Activated T-helper 9 cell treated with anti-CD3 and anti-CD28 coated beads, Interleukin-2, amount 50 U/mL, for 16 hours (primary cell): ENCODE measurements at places on chromosomes 1 and 21.

DNA sequence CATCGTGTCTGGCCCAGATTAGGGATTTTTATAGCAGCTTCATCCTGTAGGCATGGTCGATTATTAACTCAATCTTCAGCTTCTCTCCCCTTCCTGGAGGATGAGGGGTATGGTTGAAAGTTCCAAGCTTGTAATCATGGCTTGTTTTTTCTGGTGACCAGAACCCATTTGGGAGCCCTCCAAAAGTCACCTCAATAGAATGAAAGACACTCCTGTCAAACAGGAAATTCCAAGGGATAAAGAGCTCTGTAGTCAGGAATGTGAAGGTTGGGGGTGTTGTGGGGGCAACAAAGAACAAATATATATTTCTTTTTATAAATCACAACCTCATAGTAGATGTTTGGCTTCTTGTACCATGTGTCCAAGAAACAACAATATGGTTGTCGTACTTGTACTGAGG is 212.7 kb upstream of the ESRRG start:
- no peak for DNase-seq

DNA sequence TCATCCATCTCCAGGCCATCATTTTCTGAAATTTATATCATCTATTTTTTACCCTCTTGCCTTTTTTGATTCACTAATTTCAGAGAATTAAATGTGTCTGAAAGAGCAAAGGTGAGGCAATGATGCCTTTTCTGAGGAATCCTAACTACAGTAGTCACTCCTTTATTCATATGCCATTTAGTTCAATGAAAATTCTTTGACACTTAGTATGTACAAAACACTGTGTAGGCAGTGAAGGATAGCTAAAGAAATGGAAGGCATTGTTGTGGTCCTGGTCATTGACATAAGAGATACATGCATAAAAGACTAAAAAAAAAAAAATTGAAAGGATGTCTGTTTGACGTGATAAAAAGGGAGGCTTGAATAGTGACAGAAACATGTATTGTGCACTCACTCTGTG is 171.9 kb upstream of the BEND5 start:
- no peak for DNase-seq

GRCh38 chr1:12447849-12448312 is 170.1 kb downstream of the DHRS3 start:
- DNase-seq = no peak

DNA sequence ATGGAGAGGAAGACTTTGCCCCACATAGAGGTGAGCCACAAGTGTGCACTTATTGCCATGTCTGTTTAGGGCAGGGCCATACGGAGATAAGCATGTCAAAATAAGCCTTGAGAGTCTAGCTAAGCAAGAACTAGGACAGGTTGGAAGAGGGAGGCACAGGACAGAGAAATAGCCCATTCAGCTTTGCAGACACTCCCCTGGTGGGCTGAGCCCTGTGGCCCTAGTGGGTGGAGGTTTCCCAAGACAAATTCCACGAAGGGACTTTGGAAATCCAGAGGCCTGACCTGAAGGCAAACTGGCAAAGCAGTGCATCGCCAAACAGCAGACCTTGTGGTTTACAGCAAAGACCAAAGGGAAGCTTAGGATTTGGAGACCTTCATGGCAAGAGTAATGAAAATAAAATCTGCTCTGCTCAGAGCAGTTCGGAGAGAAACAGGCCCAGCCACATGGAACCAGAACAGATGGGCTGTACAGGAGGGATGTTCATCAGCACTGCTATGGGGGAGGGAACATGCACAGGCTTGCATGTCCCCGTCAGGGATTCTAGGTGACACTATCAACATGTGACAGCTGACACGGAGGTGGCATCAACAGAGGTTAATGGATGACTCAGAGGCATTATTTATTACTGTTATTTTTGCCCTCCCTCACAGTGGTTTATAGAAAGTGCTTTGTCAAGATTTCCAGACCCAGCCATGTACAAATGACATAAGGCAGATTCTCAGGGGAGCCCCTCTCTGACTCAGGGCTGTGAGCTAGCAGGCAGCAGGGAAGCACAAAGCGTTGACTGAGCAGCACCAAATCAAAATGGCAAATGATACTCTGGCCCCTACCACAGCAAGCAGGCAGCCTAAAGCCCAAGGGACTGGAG is 90.1 kb upstream of the IRF2BP2 start:
- DNase-seq = no peak

DNA sequence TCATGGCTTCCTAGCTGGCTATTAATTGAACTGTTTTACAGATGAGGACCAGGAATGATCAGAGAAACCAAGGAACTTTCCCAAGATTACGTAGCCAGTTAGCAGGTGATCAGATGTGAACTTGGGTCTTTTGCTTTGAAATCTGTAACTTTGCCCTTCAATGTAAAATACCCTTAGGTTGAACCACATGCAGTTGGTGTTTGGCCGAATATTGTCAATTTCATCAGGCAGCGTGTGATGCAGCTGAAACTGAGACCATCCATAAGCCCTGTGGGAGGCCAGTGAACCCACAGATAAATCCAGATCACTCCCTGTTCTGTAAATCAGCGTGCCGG is 150.8 kb downstream of the ETS2 start:
- DNase-seq = no peak

- DNase-seq = no peak
These were observed 60.9 kb downstream of the LHX4 start for GRCh38 chr1:180291004-180291403.

DNA sequence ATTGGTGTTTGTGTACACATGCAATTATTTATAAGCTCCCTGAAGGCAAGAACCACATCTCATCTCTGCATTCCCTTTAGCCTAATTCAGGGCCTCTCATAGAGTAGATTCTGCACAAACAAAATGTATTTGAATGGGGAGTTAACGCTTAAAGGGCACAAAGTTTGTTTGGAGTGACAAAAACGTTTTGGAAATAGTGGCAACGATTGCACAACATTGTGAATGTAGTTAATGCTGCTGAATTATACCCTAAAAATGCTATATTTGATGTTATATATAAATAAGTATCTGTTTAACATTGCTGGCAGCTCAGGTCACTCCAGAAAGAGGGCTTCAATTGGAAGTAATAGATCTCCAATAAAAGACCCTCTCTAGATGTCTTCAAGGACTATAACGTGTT is 42.8 kb downstream of the TRIT1 start:
- DNase-seq = no peak

- DNase-seq = no peak
These were observed 48.9 kb downstream of the C4BPA start for GRCh38 chr1:207152792-207153468.

GRCh38 chr1:225961659-225962439 is 20.8 kb upstream of the LEFTY2 start:
- DNase-seq = no peak

DNA sequence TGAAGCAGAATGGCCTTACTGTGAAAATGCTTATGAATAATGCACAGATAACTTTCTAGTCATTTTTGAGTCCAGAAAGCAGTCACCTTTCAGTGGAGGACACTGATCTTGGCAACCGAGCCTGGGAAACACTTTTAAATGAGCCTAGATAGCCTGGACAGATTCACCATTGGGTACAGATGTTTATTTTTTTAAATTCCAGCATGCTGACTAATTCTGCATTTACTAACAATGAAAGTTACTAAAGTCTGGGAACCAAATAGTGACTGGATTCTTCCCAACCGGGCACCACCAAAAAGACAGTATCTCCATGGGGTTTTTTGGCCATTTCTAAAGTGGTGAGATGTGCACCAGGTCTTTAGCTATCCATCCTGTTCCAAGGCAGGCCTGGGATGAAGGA is 3.3 kb upstream of the FMOD start:
- no peak for DNase-seq

- DNase-seq = no peak
These were observed 19.1 kb downstream of the RCSD1 start for GRCh38 chr1:167648978-167649744.

- DNase-seq = no peak
These were observed 18.7 kb upstream of the SLAMF1 start for GRCh38 chr1:160665330-160666078.

GRCh38 chr1:85602571-85602970 is 22.0 kb downstream of the CCN1 start:
- no peak for DNase-seq

DNA sequence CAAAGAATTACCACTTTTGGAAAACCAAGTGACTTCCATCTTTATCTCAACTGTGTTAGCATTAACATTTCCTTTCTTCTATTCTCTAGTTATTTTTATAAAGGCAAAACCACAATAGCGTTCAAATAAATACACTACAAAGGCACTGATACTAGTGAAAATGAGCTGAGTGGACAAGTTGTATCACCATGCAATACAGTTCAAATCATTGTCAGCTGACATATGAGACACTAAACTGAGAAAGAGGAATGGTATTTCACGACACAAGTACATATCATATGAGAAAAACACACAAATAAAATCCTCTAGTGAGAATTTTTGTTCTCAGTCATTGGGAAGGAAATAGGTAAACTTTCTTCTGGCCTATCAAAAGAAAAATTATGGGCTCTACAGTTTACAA is 26.2 kb downstream of the ENAH start:
- DNase-seq = no peak

- no peak for DNase-seq
These were observed 1381.8 kb downstream of the MRPL39 start for GRCh38 chr21:24225431-24225830.

DNA sequence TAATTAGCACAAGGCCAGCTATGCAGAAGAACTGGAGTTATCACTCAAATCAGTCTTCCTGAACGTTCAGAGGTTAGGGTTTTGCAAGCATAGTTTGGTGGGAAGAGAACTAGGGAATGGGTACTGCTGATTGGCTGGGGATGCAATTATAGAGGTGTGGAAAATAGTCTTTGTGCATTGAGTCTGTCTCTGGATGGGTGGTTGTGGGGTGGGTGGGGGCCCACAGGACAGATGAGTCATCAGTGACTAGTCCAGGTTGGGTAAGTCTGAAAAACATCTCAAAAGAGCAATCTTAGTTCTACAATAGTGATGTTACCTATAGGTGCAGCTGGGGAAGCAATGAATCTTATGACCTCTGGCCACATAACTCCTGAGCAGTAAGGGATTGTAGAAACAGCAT is 89.7 kb upstream of the HMCN1 start:
- DNase-seq = no peak

DNA sequence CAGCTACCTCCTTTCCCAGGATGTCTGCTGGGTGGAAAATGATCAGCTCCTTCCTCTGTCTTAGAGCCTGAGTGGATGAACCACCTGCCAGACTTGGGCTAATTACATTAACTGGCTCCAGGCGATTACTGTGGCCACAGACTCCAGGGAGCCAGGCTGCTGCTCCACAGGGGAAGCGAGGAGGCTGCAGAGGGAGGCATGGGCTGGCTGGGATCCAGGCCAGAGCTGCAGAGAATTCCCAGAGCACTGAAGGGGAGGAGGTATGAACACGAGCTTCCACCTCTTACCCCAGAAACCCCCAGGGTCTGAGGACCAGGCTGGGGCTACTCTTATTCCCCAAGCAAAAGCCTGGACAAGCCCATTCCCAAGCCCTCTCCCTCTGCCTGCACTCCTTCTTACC is 136.0 kb upstream of the KLHDC7A start:
- DNase-seq = no peak

GRCh38 chr1:74835051-74835450 is 102.1 kb downstream of the TYW3 start:
- DNase-seq = no peak

- DNase-seq = no peak
These were observed 666.2 kb upstream of the CAMK1G start for GRCh38 chr1:208917281-208917680.

DNA sequence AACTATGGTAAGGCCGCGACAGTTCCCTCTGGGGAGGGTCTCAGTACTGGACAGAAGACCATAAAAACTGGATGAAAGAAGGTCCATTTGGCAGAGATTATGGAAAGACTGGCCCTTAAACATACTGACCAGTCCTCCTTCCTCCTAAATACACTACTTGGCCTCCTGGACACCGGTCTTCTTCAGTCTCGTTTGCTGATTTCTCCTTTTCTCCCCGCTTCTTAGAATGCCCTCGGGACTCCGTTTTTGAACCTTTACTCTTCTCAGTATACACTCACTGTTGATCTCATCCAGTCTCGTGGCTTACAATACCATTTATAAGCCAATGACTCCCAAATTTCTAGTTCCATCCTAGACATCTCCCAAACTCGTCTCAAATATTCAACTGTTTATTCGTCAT is 694 bp upstream of the MRPL9 start:
- DNase-seq = no peak

- no peak for DNase-seq
These were observed 429.0 kb downstream of the NEGR1 start for GRCh38 chr1:71853360-71853759.

- DNase-seq = no peak
These were observed 1.6 kb upstream of the HPCA start for GRCh38 chr1:32884726-32885125.

- no peak for DNase-seq
These were observed 52.0 kb upstream of the FAM20B start for GRCh38 chr1:178973652-178974101.

DNA sequence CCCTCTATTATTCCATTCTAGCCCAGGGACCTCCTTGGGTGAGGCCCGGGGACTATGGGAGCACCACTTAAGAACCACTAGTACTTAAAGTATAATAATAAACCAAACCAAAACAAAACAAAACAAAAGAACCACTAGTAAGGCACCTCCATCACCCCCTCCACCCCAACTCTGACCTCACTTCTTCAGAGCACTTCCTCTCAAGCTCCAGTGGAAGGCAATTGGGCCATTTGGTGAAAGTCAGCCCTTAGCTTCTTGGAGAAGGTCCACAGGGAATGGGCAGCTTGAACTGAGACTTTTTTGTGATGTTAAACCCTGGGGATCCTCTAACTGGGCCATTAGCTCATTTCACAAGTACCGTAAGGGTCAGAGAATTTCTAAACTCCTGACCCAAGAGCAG is 237.3 kb downstream of the RHOU start:
- DNase-seq = no peak

GRCh38 chr1:6033986-6034749 is 11.5 kb upstream of the KCNAB2 start:
- no peak for DNase-seq

DNA sequence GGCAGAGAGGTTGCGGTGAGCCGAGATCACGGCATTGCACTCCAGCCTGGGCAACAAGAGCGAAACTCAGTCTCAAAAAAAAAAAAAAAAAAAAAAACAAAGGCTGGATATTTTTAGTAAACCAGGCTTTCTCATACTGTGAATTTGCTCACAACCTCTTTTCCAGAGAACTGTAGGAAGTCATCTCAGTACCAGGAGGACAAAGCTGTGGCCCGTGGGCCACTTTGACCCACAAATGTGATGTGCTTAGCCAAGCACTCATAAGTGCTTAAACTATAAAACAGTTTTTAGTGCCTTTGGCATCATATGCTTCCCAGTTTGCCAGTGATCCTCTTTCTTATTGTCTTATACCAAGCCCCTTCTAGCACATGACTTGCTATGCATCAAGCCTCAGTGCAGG is 46.5 kb downstream of the RNF11 start:
- no peak for DNase-seq

GRCh38 chr1:50180367-50180766 is 71.6 kb downstream of the ELAVL4 start:
- DNase-seq = no peak

GRCh38 chr1:63641615-63642014 is 48.4 kb downstream of the PGM1 start:
- no peak for DNase-seq

- DNase-seq = no peak
These were observed 56.4 kb upstream of the SIPA1L2 start for GRCh38 chr1:232686346-232686745.

- no peak for DNase-seq
These were observed 7.8 kb upstream of the GBP2 start for GRCh38 chr1:89133747-89134146.

- no peak for DNase-seq
These were observed 116.0 kb downstream of the LMX1A start for GRCh38 chr1:165240492-165240891.

GRCh38 chr1:160618763-160619274 is 28.0 kb downstream of the SLAMF1 start:
- no peak for DNase-seq
